ENCODE measurements at places on chromosomes 6 and 20.

GRCh38 chr6:135630789-135631376 is 133.3 kb upstream of the AHI1 start:
- no peak for DNase-seq

DNA sequence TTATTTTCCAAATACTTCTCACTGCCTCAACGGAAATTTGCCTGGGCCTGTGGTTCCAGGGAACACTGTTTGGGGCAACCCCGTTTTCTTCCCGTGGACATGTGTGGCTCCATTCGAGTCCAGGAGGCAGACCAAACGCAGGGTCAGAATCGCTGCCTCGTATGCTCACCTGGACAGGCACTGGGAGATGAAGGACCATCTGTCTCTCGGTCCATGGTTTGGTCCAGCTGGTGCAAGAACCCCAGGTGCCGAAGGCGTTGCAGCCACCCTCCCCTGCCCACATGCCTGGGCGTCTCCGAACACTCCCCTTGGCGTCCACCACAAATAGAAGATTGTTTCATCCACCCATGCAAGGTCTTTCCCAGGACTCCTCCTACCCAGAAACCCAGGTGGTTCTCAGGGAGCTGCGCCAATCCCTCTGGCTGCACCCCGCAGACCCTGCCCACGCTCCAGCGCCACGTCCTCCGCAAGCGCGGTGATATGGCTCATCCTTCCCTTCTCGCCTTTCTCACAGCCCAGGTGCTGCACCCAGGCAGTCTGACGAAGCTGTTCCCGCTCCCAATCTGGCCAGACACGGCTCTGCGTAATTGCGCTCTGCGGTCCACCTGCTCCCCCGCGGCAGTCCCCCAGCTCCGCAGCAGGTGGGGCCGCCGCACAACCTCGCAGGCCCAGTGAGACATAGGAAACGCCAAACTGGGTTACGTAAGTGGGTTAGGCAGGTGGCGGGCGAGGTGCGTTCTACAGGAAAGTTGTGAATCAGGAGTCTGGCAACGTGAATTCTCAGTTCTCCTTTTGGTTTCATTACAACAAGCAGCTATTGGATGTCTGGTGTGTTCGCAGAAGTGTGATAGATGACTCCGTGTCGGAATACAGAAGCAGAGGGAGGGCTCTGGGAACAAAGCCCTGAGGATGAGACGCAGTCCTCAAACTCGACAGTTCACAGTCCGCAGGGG is 146.2 kb upstream of the ECI2 start:
- DNase-seq: no peak

- no peak for DNase-seq
Measured at GRCh38 chr6:106579281-106579680, 50.0 kb downstream of the RTN4IP1 start.

- peak; percentile 53 for DNase-seq
Measured at GRCh38 chr20:17971300-17972013, 2.6 kb downstream of the MGME1 start.

DNA sequence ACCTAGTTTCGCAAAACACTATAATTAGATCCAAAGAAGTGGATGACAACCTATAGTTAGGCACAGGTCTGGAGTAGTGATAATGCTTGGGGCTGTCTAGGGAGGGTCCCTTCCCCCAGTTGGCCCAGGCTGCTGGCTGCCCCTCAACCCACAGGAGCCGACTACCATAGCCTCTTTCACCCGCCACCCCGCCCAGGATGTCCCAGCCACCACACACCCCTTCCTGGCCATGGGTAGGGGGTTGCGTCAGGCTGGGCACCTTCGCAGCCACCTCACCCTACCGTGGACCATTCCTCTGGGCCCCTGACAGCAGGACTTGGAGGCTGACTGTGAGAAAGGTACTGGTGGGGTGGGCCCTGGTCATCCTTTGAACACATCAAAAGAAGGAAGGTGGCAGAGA is 8.5 kb downstream of the TFEB start:
- DNase-seq: no peak

- DNase-seq: no peak
Measured at GRCh38 chr20:20571068-20571780, 141.2 kb downstream of the RALGAPA2 start.

DNA sequence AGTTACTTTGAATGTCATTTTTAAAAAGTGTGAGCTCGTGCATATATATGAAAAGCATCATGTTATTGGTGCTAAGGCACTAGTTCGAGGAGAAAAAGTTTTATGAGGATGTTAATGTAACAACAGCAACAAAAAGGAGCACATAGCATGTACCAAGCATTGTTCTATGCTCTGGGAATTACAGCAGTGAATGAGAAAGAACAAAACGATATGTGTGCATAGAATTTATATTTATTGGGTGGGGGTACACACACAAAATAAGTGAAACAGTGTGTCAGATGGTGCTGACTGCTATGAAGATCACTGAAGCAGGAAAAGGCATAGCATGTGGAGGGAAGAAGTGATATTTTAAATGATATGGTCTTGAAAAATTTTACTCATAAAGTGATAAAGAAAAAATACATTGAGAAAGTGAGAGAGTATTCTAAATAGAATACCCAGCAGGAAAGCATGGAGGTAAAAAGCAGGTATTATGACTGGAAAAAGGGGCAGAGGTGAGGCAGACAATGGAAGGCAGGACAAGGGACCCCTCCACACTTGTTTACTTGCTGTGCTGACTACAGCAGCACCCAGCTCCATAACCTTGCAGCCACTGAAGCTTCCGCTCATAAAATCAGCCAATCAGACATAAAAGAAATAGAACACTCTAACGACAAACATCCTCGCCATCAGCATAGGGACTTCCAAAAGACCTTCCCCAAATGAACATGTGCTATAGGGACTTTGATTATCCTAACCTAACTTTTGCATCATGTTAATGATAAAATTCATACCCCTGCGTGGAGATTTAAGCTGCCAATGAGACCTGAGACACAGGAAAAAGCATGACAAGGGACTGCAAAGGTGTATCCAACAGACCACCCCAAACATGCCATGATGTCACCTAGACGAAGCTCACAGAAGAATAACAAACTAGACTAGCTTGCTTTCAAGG is 119.9 kb downstream of the HFE start:
- peak; percentile 27 for DNase-seq

DNA sequence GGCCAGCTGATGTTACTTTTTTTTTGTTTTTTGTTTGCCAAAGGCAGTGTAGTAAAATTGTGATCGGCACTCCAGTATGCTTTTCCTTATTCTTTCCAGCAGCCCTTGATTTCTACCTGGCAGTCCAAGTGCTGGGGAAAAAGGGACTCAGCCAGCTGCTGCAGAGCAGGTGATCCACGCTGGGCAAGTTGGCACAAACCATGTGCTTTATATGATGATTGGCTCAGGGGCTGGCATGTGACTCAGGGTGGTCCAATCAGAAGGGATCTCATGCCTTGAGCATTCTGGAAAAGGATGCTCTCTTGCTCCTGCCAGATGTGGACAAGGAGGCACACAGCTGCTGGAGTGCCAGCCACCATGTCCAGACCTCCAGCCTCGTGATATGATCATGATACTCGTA is 54.5 kb downstream of the SULF2 start:
- peak; percentile 13 for DNase-seq

- DNase-seq: peak; percentile 83
Measured at GRCh38 chr6:34391786-34392496, 528 bp downstream of the NUDT3 start.

- peak; percentile 44 for DNase-seq
Measured at GRCh38 chr20:52539891-52540290, 348.3 kb upstream of the ZFP64 start.

- DNase-seq: no peak
Measured at GRCh38 chr6:44142835-44143234, 15.5 kb downstream of the TMEM63B start.

- DNase-seq: peak; percentile 66
Measured at GRCh38 chr20:63978319-63979228, 868 bp downstream of the SAMD10 start.

GRCh38 chr20:47818466-47818865 is 33.2 kb upstream of the SULF2 start:
- DNase-seq: no peak

DNA sequence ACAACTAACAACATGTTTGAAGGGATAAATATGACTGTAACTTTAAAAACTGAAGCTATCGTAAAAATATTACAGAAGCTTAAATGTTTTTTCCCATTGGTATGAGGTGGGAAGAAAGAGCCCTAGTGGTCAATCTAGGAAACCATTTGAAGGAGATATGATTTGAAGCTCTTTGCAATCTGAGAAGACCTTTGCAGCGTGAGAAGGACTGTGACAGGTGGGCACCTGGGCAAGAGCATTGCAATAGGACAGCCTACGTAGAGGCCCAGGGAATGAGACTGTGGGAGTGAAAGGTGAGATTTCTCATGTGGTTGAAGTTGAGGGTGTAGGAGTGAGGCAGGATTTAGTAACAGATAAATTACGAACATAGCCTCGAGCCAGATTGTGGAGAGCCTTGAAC is 108.0 kb upstream of the PDE7B start:
- no peak for DNase-seq

- DNase-seq: peak; percentile 67
Measured at GRCh38 chr6:10951675-10952282, 64.9 kb downstream of the SYCP2L start.

All from NAMALWA (cell line).